ENCODE measurements at places on chromosomes 6 and 20.
A peak's percentile ranks its signal among the peaks of the same experiment; 100 is the strongest.

- no peak for DNase-seq
These were observed 20.4 kb downstream of the UTRN start for GRCh38 chr6:144305567-144305966.

- DNase-seq: no peak
These were observed 63.6 kb downstream of the CDS2 start for GRCh38 chr20:5190444-5190843.

GRCh38 chr20:17884307-17885003 lies 84.1 kb downstream of the SNX5 start:
- no peak for DNase-seq

DNA sequence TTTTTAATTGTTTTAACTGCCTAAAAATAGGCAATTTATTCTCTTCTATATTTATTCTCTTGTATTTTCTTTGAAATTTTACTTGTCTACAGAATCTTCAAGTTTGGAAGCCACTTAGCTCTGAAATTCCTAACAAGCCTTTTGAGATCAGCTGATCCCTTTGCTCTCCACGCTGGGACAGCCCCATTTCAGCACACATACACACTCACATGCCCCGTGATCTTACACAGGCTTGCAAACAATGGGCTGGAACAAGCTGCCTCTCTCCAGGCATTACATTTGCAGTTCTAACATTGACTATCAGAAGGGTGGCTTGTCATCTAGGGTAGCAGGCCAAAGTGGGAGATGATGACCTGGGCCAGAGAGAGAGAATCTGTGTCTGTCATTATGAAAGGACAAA lies 62.1 kb upstream of the RAB32 start:
- no peak for DNase-seq

GRCh38 chr20:31833130-31833930 lies 12.1 kb downstream of the FOXS1 start:
- peak; percentile 64 for DNase-seq

GRCh38 chr6:43020847-43021246 lies 576 bp upstream of the RRP36 start:
- no peak for DNase-seq

GRCh38 chr6:14520029-14520428 lies 402.5 kb downstream of the CD83 start:
- DNase-seq: no peak

GRCh38 chr6:147390909-147391536 lies 117.5 kb upstream of the SAMD5 start:
- DNase-seq: no peak

DNA sequence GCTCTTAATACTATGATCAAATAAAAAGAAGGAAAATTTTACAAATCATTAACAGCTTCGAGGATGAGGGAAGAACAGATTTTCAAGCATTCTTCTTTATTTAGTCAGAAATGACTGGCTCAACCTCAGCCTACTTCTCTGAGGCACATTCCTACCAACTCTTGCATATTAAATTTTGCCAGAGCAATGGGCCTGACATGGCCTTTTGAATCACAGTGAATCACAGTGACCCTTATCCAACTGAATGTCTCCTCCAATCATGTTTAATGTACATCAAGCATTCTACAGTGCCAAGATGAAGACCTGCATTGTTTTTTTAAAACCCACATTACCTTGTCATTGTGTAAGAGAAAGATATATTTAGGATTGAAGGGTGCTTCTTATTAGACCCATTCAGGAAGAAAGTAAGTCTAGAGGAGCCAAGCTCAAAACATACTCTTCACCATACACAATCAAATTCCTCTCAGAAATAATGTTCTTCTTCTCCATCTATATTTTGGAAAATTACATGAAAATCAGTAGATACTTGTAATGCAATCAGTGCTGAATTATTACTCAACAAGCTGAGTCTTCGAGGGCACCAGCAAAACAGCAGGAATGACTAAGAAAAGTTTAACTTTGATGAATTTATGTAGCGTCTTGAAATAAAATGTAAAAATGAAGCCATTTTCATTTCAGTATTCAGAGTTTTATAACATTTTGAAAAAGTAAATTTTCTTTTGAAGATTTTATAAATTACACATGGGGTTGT lies 44.1 kb upstream of the MOXD1 start:
- DNase-seq: no peak

- no peak for DNase-seq
These were observed 18.9 kb downstream of the VPS52 start for GRCh38 chr6:33252759-33253158.

DNA sequence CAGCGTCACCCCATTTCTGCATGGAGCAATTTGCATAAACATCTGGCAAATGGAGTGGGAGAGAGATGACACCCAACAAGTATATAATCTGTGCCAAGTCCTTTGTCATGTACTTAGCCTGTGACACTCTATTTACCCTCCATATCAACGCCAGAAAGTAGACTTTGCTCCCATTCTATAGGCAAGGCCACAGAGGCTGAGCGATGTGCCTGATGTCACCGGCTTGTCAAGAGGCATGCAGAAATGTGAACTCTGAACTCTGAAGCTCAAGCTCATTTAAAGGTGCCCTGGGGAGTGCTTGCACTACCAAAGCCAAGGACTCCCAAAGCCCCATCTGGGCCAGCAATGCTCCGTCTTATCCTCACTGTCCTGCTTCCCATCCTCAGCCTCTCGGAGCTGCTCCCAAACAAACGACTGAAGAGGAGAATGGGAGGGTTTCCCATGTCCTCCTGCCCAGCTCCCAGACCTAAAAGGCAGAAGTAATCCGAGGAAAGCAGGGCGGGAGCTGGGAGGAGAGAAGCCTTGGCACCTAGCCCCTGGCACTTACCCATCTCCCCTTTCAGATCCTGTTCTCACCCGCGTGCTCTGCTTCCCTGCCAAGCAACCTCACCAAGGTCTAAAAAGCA lies 9.2 kb downstream of the CPNE5 start:
- DNase-seq: no peak

- no peak for DNase-seq
These were observed 78.9 kb downstream of the THBS2 start for GRCh38 chr6:169174516-169175359.

DNA sequence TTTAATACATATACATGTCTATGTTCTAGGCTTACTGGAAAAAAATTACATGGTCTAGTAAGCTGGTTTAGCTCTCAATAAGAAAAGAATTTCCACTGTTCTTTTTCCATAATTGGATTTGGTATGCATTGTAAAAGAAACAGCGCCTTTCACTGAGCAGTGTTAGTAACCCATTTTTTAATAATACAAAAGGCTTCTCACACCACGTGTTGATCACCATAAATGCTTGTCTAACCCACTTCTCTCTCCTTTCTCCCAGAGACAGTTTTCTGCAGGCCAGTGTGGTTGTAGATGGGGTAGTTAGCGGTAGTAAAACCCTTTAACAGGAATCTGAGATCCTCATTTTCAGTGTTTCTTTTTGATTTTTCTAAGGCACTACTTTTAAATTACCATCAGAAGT lies 348.7 kb upstream of the MANEA start:
- DNase-seq: no peak

DNA sequence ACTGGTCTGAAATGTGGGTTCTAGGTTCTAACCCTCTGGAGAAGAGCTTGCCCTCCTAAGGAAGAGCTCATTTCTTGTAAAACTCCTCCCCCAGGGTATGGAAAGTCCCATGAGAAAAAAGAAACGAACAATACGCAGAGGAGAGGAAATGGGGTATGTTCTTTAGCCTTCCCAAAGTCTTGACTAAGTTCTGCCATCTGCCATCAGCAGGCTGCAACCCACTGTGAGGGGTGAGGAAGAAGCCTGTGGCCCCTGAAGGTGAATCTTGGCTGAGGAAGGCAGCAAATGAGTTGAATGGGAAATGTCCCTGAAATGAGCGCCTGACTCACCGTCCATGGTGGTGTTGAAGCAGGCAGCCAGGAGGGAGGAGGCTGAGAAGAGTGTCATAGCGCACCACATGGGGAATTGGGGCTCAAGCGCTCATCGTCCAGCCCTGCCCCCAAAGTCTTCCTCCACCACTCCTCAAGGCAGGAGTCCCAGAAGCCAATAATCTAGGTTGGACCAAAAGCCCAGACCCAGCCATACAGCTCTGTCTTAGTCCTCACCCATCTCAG lies 10.4 kb upstream of the MATN4 start:
- no peak for DNase-seq

GRCh38 chr6:42402184-42402583 lies 49.5 kb downstream of the TRERF1 start:
- no peak for DNase-seq

DNA sequence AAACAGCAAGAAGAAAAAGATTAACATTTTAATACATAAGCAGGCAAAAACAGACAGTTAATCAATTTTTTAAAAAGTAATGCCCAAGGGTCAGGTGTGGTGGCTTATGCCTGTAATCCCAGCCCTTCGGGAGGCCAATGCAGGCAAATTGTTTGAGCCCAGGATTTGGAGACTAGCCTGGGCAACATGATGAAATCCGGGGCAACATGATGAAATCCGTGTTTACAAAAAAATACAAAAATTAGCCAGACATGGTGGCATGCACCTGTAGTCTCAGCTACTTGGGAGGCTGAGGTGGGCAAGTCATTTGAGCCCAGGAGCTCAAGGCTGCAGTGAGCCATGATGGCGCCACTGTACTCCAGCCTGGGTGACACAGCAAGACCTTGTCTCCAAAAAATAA lies 94.1 kb upstream of the DST start:
- DNase-seq: no peak

DNA sequence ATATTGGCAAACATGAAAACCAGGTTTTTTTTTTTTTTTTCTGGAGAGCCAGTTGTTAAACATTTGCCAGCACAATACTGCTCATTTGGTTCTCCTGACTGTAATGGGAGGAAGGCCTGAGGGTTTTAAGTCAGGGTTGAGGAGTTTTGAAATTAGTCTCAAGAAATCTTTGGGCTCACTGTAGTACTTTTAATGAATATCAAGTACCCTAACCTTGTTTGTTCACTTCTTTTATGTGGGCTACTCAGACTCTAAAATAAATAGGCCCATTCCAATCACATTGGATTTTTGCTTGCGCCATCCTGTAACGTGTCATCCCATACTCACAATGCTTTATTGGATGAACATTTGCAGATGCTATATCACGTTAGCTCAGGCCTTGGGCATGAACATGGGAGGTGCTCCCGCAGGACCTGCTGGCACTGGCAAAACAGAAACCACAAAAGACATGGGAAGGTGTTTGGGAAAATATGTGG lies 146.9 kb downstream of the DNAH8 start:
- DNase-seq: no peak

GRCh38 chr20:4014031-4014474 lies 1.3 kb downstream of the RNF24 start:
- DNase-seq: peak; percentile 31

- DNase-seq: no peak
These were observed 102.9 kb downstream of the CTNNBL1 start for GRCh38 chr20:37796733-37797132.

GRCh38 chr6:3726421-3726820 lies 25.1 kb downstream of the PXDC1 start:
- no peak for DNase-seq

DNA sequence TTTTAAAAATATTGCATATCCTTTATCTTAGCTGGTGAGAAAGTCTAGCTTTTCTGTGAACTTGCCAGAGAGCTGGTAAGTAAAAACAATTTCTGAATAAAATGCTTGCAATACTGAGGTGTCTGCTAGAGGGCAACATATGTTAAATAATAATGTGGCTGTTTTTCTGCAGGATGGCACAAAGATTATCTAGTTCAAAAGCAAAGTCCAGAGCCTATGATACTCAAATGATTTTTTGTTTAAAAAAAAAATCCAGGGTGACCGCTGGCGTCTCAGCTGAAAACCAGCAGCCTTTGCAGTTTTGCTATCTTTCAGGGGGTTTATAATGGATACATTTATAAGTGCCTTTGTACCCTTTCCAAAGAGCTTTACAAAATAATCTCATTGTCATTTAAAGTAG lies 194.9 kb downstream of the PHACTR1 start:
- no peak for DNase-seq

DNA sequence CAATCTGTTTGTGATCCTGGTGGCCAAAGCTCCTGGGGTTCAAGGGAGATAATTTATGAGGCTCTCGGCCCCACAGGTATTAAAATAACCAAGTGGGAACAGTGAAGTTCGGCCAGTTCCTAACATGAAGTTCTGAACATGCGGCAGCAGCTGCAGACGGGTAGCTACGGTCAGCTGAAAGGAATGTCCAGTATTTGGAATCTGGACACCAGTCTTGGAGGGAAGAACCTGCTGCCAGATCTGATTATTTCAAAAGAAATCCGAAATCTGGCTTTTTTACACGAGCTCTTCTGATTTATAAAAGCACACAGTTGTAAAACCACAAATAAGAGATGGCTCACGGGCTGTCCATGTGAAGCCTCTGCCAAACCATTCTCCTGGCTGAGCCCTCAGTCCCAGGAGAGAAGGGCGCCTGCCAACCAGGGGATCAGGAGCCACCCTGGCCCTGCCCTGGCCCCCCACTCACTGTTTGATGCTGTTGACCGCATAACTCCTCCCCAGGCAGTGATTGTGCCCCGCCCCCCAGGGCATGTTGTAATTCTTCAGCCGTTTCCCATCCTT lies 28.2 kb upstream of the KCNB1 start:
- DNase-seq: no peak

GRCh38 chr6:144219056-144219685 lies 66.0 kb upstream of the UTRN start:
- DNase-seq: no peak

DNA sequence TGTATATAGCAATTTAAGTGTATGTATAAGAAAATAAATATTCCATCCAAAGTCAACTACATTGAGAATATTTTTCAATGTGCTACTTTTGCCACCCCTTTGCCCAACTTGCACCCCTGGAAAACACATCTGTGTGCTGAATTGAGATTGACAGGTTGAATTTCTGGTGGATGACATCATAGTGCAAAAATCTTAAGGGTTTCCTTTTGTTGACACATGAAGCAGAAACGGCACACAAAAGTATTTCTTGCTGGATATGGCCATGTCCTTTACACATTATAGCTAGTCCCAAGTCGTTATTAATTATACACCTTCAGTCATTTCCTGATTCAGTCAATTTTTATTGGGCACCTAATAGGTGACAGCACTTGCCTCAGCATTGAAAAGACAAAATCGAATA lies 188.7 kb upstream of the FBXL4 start:
- DNase-seq: no peak

DNA sequence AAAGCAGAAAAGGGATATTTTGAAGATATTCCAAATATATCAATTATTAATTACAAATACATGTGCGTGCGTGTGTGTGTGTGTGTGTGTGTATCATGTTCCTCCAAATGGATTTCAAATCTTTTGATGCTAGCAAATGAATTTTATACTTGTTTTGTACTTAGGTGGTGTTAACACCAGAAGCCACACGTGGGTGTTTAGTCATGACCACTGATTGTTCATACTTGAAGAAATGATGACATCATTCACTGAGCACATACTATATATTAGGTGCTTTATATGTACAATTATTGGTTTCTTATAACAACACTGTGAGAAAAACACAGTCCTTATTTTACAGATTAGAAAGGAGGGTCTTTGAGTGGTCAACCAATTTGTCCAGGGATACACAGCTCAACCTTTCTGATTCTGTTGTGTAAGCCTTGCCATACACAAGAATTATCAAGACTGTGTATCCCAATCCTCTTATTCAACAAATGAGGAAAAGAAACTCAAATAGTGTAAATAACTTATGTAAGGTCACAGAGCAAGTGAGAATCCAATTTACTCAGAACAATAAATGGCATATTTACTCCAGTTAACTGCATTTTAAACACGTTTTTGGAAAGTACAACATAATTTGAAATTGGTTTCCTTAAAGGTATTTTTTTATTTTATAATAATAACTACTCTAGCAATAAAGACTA lies 88.5 kb downstream of the BCAS1 start:
- DNase-seq: no peak
